Pulmonary artery endothelial cell (primary cell): ENCODE measurements at places on chromosomes 3 and 15.

- DNase-seq = no peak
These were observed 4.3 kb downstream of the TMPRSS7 start for GRCh38 chr3:112038863-112039262.

- DNase-seq = no peak
These were observed 81.3 kb downstream of the SMAD6 start for GRCh38 chr15:66783314-66783713.

- no peak for DNase-seq
These were observed 22.3 kb upstream of the CNOT10 start for GRCh38 chr3:32662647-32663046.

GRCh38 chr3:15936312-15936711 lies 138.5 kb upstream of the ANKRD28 start:
- DNase-seq = no peak

DNA sequence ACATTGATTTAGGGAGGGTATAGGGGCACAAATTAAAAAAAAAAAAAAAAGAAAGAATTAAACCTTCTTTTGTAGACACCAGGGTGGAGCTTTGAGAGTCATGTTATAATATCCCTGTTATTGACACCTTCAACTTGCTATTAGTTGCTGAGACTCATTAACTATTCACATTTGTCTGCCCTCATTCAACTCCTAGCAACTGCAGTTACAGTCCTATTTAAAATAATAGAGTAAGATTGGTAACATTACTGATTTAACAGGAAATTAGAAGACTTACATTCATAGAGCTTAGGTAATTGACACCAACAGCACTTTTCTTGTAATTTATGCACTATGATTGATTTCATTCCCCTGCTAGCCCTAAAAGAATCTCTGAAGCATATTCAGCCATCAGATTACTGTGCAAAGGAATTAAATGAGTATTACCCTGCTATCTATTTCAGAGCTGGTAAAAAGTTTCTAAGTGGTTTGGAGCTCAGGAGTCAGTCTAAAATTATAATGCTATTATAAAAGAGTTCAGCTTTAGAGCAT lies 148.8 kb upstream of the TBL1XR1 start:
- no peak for DNase-seq

GRCh38 chr3:120503727-120504616 lies 53.2 kb upstream of the FSTL1 start:
- no peak for DNase-seq

DNA sequence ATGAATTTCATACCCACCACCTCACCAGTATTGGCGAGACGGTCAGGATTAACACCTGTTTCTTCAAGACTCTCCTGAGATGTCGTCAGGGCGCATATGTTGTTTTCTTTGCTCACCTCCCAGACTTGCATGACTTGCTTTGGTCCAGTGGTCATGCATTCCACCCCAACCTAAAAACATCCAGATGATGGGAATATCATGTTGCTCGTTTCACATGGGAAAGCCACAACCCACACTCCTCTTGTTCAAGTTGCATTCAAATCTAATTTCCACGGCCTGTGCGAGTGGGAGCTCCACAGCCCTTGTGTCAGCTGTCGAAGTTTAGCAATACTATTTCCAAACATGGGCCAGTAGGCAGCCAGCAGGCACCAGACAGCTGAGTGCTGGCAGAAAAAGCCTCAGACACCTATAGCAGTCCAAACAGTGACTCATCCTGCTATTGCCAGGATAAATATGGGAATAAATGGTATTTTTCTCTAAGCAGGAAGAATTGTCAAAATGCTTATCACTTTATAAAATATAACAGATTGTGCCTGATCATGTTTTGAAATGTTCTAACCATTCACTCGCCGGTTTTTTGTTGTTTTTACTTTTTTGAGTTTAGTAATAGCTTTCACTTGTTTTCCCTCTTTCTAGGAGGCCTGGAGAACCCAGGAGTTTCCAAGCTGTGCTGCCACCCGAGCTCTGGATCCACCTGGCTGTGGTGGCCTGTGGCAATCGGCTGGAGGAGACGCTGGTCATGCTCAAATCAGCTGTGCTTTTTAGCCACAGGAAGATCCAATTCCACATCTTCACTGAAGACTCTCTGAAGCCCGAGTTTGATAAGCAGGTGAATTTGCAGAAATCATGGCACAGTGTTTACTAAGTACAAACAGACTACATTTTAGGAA lies 20.1 kb downstream of the GXYLT2 start:
- peak; percentile 13 for DNase-seq
